Transverse colon (tissue), 4 donors: ENCODE measurements at places on chromosomes 7 and 10. TPM values are rescaled to one million over a fixed set of nuclear protein-coding genes. Genes with fewer than 3 reads are reported as not detected.

DNA sequence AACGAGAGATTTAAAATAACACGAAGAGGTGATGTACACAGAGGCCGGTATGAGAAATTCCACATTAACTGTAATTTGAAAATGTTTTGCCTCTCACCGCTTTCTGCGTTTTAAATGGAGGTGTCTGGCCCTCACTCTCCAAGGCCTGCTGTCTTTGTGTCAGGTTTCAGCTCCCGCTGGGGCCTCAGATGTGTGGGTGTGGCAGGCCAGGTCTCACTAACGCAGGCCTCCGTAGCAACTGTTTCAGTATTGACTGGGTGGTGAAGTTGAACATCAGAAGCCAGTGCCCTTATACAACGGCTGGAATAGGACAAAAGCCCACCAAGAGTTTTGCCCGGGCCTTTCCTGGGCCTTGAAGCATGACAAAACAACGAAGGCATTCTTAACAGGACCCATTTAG, 303.1 kb downstream of the ADARB2 start:
- no peak for DNase-seq
- no peak overlapping the region for H3K27ac ChIP-seq
- H3K27me3 ChIP-seq: peaks cover 6% of the 10 kb centered on the region
- H3K4me3 ChIP-seq: no peak overlapping the region
- H3K4me1 ChIP-seq: no peaks in the 10 kb centered on the region

Gene PHYHIPL
- total RNA-seq: not detected

Gene GLI3
- 3.7 TPM for total RNA-seq

Gene CRHR2
- not detected for total RNA-seq

Gene DPP6
- 33.7 TPM for total RNA-seq

DNA sequence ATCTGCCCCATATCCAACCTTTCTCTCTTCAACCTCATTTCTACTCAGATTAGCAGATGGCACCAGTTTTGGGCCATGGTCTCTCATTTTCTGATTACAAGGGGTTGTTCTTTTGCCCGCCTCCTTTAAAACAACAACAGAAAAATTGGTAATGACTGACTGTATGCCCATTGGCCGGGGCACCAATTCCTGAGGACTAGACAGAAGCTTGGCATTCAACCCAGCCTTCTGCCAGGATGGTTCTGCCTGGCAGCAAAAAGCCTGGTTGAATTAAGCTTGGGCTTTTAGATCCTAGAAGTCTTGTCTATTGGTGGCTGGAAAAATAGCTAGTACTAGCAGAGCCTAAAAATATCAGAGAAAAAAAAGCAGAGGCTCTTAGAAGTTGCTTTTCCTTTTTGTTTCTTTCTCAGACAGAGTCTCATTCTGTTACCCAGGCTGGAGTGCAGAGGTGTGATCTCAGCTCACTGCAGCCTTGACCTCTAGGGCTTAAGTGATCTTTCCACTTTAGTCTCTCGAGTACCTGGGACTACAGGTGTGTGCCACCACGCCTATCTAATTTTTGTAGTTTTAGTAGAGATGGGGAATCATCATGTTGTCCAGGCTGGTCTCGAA, 402.6 kb downstream of the AUTS2 start:
- H3K27me3 ChIP-seq: no peaks in the 10 kb centered on the region
- peaks cover under 1% of the 10 kb centered on the region for H3K4me1 ChIP-seq
- H3K36me3 ChIP-seq: no peaks in the 10 kb centered on the region

DNA sequence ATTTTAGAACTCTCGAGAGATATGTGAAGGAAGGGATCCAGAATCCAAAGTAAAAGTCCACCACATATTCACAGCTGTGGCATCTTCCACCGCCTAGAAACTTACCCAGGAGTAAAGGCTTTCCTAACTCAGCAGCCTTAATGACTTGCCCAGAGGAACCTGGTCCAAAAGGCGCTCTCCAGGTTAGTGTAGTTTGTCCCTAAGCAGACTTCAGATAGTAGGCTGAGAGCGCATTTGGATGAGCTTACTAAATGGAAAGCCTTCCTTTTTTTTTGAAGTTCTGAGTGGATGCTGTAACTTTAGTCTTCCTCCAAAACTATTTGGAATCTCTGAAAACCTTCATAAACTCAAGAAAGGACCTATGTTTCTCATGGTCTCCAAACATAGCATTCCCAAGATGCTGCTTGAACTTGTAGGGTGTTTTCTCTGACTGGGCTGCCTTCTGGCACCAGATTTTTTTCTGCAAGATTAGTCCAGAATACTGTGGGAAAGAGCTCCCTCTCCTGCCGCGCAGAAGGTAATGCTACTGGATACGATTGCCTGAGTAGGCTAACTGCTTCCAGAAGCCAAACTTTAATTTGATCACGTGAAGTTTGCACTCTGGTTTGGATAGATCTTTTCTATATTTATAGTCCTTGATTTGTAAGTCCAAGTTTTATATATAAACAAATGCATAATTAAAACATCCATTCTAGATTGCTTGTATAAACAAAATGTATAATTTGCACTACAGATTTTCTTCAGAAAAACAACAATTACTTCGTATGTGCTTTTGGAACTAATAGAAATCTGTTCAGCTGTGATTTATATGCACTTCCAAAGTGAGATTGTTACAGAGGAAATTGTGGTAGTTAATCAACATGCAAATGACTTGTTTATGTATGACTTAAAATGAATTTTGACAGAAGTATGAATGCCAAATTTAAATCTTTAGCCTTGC, 19.6 kb upstream of the GPR37 start:
- no peaks in the 10 kb centered on the region for H3K27me3 ChIP-seq
- H3K27ac ChIP-seq: no peak overlapping the region
- no peak overlapping the region for H3K4me3 ChIP-seq
- peak; percentile 44 for DNase-seq

Gene GRID2IP
- total RNA-seq: 1.1 TPM

GRCh38 chr7:50661345-50662040, 96.3 kb upstream of the DDC start:
- no peak overlapping the region for H3K4me3 ChIP-seq
- no peaks in the 10 kb centered on the region for H3K27me3 ChIP-seq
- no peak for DNase-seq

GRCh38 chr10:88505680-88506215, 77.4 kb downstream of the RNLS start:
- no peak overlapping the region for H3K4me3 ChIP-seq
- H3K27ac ChIP-seq: no peak overlapping the region
- H3K27me3 ChIP-seq: no peaks in the 10 kb centered on the region
- no peak for DNase-seq
- H3K36me3 ChIP-seq: no peaks in the 10 kb centered on the region

Gene PRKG1
- 30.6 TPM for total RNA-seq

- no peak overlapping the region for H3K4me3 ChIP-seq
- H3K27ac ChIP-seq: no peak overlapping the region
- no peaks in the 10 kb centered on the region for H3K4me1 ChIP-seq
- no peaks in the 10 kb centered on the region for H3K27me3 ChIP-seq
- DNase-seq: no peak
Observed at GRCh38 chr7:17663061-17663675, 277.1 kb downstream of the SNX13 start.

- H3K4me3 ChIP-seq: no peak overlapping the region
- H3K36me3 ChIP-seq: no peaks in the 10 kb centered on the region
- no peak overlapping the region for H3K27ac ChIP-seq
Observed at GRCh38 chr7:94178230-94178629, 174.1 kb upstream of the BET1 start.

Gene SAP25
- not detected for total RNA-seq

DNA sequence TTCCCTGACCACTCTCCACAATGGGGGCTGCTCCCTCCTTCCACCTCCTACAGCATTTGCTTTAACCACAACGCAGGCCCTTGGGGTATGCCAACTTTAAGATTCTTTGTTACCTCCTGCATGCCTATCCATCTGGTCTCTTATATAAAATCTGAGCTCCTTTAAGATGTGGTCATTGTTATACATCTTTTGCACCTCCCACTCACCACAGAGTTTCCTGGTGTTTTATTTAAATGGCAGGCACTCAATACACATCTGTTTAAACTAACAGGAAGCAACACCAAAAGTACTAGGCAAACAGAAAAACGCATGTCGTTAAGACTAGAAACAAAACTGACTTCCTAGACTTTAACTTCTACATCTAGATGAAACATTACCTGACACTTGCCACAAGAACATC, 36.3 kb downstream of the SLC25A13 start:
- no peaks in the 10 kb centered on the region for H3K27me3 ChIP-seq
- H3K36me3 ChIP-seq: no peaks in the 10 kb centered on the region
- no peak overlapping the region for H3K4me3 ChIP-seq
- no peak for DNase-seq

- H3K27me3 ChIP-seq: no peaks in the 10 kb centered on the region
- H3K36me3 ChIP-seq: no peaks in the 10 kb centered on the region
- no peak for DNase-seq
- no peak overlapping the region for H3K27ac ChIP-seq
- H3K4me3 ChIP-seq: no peak overlapping the region
- no peaks in the 10 kb centered on the region for H3K4me1 ChIP-seq
Observed at GRCh38 chr7:70082099-70082611, 483.9 kb downstream of the AUTS2 start.

DNA sequence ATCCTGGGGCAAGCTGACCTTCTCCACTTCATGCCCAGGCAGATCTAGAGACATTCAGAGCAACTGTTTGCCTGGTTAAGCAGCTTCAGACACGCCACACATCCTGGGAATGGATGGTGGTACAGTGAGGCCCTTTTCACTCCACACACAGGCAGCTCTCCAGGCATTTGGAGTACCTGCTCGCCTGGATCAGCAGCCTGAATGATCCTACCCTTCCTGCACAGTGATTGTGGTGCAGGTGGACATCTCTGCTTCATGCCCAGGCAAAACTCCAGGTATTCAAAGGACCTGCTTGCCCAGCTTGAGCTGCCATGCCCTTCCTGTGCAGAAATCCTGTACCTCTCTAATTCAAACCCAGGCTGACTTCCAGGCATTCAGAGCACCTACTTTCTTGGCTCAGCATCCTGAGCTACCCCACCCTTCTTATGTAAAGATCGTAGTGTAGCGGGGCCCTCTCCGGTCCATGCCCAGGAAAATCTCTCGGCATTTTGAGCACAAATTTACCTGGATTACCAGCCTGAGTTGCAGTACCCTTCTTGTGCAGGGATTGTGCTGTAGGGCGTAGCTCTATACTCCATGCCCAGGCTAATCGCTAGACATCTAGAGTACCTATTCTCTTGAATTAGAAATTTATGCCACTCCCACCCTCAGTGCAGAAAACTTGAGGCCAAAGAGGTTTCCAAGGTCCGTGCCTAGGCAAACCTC, 972.8 kb downstream of the ANKRD7 start:
- no peaks in the 10 kb centered on the region for H3K4me1 ChIP-seq
- DNase-seq: no peak
- H3K27me3 ChIP-seq: no peaks in the 10 kb centered on the region
- no peak overlapping the region for H3K4me3 ChIP-seq
- no peaks in the 10 kb centered on the region for H3K36me3 ChIP-seq

Gene CALU
- total RNA-seq: 23.6 TPM

Gene ASAH2
- 0.32 TPM for total RNA-seq

Gene GARIN1A
- total RNA-seq: not detected

- H3K4me3 ChIP-seq: no peak overlapping the region
- no peak overlapping the region for H3K27ac ChIP-seq
- peaks cover 4% of the 10 kb centered on the region for H3K4me1 ChIP-seq
- DNase-seq: no peak
- no peaks in the 10 kb centered on the region for H3K27me3 ChIP-seq
Observed at GRCh38 chr7:120964088-120964487, 13.5 kb downstream of the ING3 start.

Gene NUTM2B
- total RNA-seq: 6.8 TPM

Gene BTBD16
- not detected for total RNA-seq

GRCh38 chr10:89479771-89480446, 55.5 kb downstream of the SLC16A12 start:
- H3K4me3 ChIP-seq: no peak overlapping the region
- no peaks in the 10 kb centered on the region for H3K27me3 ChIP-seq
- H3K4me1 ChIP-seq: peaks cover 44% of the 10 kb centered on the region
- no peak for DNase-seq
- no peaks in the 10 kb centered on the region for H3K36me3 ChIP-seq

GRCh38 chr7:120799147-120799546, 58.8 kb downstream of the TSPAN12 start:
- DNase-seq: no peak
- H3K4me3 ChIP-seq: no peak overlapping the region
- no peaks in the 10 kb centered on the region for H3K4me1 ChIP-seq
- no peaks in the 10 kb centered on the region for H3K36me3 ChIP-seq

DNA sequence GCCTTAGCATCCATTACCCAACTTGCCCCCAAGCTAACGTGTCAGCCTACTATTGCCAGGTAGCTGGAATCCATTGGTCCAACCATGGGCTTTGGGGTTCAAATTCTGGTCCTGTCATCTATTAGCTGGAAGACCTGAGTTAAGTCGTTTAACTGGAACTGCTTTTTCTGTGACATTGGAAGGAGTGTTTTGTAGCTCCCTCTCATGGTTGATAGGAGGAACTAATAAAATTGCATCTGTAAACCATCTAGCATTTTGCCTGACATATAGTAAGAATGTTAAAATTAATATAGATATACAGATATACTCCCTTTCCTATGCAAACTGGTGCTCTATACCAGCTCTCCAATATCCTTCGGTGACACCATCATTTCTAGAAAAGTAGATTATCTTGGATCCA, 23.8 kb upstream of the SLF2 start:
- no peaks in the 10 kb centered on the region for H3K36me3 ChIP-seq
- H3K27me3 ChIP-seq: peaks cover 2% of the 10 kb centered on the region
- H3K4me3 ChIP-seq: no peak overlapping the region
- H3K27ac ChIP-seq: no peak overlapping the region
- no peak for DNase-seq

GRCh38 chr10:3363311-3364045, 190.9 kb upstream of the PITRM1 start:
- DNase-seq: no peak
- no peak overlapping the region for H3K4me3 ChIP-seq
- peaks cover 18% of the 10 kb centered on the region for H3K4me1 ChIP-seq
- H3K36me3 ChIP-seq: no peaks in the 10 kb centered on the region
- H3K27me3 ChIP-seq: no peaks in the 10 kb centered on the region
- no peak overlapping the region for H3K27ac ChIP-seq

DNA sequence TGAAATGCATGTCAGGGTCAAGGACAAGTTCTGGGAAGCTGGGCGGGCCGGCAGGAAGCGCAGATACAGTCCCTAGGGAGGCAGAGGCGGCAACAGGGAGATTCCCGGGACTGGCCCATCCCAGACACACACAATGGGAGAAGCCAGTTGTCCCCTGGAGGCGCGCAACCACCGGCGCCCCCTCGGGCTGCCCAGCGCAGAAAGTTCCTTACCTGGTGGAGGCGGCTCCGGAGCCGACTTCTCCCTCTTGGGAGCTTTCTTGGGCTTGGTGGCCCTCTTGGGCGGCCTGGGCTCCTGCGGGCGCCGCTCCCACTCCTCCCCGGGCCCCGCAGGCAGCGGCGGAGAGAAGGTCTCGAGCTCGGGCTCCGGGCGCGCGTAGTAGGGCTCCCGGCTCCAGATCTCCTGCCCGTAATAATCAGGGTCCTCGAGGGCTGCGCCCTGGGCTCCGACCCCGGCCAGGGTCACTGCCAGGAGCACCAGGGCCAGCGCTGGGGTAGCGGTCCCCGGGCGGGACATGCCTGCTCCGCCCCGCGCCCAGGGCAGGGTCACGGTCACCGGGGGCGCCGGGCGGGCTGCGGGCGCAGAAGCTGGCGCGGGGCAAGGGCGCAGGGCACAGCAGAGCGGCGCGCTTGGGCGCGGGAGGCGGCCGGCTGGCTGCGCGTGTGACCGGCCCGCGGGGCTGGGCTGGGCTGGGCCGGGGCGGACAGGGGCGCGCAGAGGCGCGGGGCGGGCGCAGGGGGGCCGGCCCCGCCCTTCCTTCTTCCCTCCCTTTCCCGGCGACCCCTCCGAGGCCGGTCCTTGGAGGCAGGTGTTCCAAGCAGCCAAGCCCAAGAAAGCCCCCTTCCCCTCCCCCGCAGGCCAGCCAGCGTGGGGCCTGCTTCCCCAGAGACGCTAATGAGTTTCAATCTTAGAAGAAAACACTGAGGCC, at the start of gene CPXM2:
Gene CPXM2, minus strand, starts transcription at position 664 of the 928 bp plus-strand sequence. Its CDS starts 148 bp downstream, at position 516.
- peaks cover 14% of the 10 kb centered on the region for H3K4me1 ChIP-seq
- peaks cover 11% of the 10 kb centered on the region for H3K27me3 ChIP-seq
- H3K27ac ChIP-seq: peak within 1 kb of the TSS; percentile 87
- DNase-seq: no peak
- peak within 1 kb of the TSS; percentile 56 for H3K4me3 ChIP-seq
- no peaks in the 10 kb centered on the region for H3K36me3 ChIP-seq

Gene SPDYE6
- total RNA-seq: not detected
